DMS79 (cell line): ENCODE measurements at places on chromosomes 4 and X.

- DNase-seq: no peak
These were observed 292.1 kb downstream of the STIM2 start for GRCh38 chr4:27152703-27153102.

- DNase-seq: no peak
These were observed 68.0 kb downstream of the LUZP4 start for GRCh38 chrX:115357326-115358120.

- no peak for DNase-seq
These were observed 149.8 kb downstream of the GBA3 start for GRCh38 chr4:22842360-22843018.

- DNase-seq: no peak
These were observed 540 bp downstream of the ZNF721 start for GRCh38 chr4:498328-498904.

GRCh38 chr4:182188622-182189021 is 54.6 kb upstream of the TENM3 start:
- DNase-seq: no peak

- no peak for DNase-seq
These were observed 222.7 kb upstream of the HAND2 start for GRCh38 chr4:173752610-173753230.

DNA sequence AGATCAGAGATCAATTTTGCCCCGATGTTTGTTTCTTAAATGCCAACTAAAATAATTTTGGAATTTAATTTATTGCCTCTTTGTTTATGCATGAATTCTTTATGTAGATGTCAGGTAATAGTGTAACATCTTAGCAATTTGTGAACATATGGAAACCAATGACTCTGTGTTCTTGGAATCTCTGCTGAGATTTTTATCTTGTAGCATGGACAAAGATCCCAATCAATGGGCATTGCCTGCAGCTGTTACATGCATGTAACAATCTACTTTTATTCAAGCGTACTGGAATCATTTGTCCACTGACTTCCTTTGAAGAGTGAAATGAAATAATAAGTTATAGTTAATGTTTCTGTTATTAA is 61.6 kb upstream of the ARSJ start:
- DNase-seq: no peak

DNA sequence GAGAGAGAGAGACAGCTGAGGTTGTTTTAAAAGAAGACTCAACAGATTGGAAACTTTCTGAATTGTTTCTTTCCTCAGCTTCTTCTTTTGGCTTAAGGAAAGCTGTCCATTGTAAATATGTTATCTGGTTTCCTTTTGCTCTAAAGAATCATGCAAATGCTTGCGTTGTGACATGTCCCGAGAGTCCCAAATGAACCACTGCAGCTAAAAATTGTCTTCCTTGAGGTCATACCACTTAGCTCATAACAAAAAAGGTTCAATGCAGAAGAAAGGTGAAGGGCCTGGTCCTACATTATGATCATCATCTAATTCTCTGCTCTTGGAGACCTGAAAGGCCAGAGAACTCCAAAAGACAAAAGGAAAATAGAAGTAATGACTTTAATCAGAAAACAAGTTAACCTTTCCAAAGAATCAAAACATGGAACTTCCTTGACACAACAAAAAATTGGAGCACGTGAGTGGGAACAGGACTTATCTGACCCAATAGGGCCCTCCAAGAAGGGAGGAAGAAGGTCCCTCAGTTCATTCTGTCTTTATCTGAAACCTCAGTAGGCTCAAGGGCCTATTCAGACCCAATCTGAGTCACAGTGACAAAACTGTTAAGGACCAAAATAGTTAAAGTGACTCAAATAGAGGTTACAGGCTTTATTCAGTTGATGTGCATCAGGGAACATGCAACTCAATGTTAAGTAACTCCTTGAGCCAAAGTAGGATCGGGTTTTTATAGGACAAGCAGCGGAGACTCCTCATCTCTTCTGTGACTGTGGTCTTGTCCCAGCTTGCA is 14.7 kb upstream of the VSIG1 start:
- no peak for DNase-seq

- peak; percentile 5 for DNase-seq
These were observed 3.0 kb downstream of the ANK2 start for GRCh38 chr4:113052379-113052951.

DNA sequence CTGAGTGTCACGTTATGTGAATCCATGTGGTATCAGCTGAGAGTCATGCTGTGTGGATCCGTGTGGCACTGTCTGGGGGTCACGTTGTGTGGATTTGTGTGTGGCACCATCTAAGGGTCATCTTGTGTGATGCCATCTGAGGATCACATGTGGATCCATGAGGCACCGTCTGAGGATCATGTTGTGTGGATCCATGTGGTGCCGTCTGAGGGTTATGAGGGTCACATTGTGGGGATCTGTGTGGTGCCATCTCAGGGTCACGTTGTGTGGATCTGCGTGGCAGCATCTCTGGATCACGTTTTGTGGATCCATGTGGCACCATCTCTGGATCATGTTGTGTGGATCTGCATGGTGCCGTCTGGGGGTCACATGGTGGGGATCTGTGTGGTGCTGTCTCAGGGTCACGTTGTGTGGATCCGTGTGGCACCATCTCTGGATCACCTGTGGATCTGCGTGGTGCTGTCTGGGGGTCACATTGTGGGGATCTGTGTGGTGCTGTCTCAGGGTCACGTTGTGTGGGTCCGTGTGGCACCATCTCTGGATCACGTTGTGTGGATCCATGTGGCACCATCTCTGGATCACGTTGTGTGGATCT is 6.9 kb downstream of the PDE6B start:
- DNase-seq: no peak

GRCh38 chr4:128241981-128242380 is 45.6 kb downstream of the PGRMC2 start:
- no peak for DNase-seq
